NCI-H460 (cell line): ENCODE measurements at places on chromosomes 6 and 20. TPM values are rescaled to one million over a fixed set of nuclear protein-coding genes. Genes with fewer than 3 reads are reported as not detected.

The VWA7 gene
- 0.47 and 0.81 TPM in 2 replicates for total RNA-seq

The FOXP4 gene
- total RNA-seq, result 3.6 and 3.7 TPM in 2 replicates

DNA sequence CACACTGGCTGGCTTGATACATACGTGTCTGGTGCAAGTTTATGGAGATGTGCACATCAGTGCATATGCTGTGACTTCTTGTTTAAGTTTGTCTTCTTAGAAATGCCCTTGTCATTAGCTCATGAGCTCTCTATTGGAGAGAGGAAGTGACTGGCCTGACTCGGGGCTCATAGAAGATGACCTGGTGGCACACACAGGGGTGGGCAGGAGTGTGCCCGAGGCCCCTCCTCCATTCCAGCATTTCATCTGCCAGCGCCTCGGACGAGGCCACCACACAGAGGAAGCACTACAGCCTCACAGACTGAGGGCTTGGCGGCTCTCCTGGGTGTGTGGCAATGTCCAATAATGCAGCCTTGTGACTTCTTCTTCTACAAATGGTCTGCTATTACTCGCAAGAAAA, 109.7 kb downstream of the FAM120B start:
- DNase-seq, result no peak

GRCh38 chr20:44576297-44576696, 6.1 kb upstream of the PKIG start:
- DNase-seq, result no peak

- DNase-seq, result no peak
Measured at GRCh38 chr20:53028337-53029007, 56.3 kb downstream of the TSHZ2 start.

DNA sequence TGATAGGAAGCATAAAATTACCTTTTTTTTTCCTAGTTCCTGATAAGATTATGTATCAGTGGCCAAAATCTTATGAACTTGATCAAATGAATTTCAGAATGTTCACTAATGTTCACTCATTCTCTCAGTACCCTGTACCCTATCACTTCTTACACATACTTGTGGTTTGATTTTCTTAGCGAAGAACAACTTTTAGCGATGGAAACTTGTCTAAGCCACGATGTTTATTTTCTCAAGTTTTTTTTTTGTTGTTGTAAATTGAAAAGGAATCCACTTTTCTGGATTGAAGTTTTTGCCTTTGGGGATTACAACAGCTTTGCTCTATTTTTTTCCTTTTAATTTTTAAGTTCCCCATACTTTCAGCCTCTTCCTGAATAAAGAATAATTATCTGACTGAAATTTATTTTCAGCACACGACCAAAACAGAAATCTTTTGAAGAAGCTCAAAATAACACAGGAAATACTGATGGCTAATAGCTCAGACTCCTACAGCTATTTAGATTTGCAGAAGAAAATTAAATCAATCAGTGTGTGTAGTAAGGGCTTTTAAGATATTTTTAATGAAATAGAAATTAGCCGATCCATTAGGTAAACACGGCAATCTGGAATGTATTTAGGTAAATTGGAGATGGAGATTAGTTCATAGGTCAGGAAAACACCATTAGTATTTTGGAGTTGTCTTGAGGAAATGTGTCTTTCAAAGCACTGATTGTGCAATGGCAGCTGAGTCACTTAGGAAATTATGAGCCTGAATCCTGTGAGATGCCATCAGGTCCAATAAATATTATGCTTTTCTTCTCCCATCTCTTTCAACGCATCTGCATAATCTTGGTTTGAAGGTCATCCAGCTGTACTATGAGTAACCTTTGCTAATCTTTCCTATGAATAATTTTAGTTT, 217.5 kb downstream of the GJA1 start:
- peak; percentile 50 for DNase-seq

DNA sequence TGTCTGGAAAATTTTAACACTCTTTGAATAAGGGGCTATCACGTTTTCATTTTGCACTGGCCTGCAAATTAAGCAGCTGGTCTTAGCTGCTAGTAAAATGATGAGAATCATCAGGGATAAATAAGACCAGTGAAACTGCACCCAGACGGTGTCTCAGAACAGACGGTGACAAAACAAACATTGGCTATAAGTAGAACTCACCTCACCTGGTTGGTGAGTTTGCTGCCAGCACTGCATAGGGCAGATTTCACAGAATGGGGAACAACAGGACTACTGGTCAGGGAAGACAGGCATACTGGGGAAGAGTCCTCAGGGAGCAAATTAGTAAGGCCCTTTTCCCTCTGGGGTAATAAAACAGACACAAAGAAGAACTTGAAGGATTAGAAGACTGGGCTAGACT, 175.9 kb upstream of the CITED2 start:
- no peak for DNase-seq

DNA sequence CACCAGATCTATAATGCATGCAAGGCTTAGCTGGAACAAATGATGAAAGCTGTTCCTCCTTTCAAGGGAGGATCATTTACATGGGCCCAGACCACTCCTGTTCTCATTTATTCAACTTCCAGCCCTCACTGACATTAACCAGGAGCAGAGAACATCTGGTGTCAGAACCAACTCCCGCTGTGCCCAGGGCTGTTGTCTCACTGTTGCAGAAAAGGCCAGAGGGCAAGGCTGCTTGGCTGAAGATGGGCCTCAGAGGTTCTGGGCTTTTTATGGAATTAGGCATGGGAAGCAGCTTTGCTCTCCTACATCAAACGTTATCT, 164.2 kb downstream of the GMPR start:
- no peak for DNase-seq
